ENCODE measurements at places on chromosomes 7 and 10.

DNA sequence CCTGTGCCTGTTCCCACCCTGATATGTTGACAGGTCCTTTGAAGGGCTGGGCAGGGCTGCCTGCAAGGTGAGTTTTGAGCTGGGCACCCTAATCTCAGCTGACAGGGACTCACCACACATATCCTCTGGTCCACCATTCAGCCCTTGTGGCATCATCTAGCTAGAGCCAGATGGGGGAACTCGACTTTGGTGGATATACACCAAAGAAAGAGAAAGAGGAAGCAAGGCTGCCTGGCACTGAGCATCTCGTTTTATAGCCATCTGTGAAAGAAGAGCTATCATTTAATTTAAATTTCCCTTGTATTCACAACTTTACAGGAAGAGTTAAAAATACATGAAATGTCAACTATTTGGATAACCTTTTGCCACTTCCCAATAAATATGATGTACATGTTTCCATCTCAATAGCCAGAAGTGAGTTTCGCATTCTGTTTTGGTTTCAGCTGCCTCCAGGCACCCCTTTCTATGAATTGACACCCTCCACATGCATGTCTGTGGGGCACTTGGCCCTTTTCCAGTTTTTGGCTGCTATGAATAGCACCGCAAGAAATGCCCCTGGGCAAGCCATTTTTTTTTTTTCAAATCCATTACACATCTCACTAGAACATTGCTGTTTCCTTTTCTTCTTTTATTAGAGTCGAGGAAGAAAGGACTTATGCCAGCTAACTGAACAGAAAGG lies 22.9 kb upstream of the GRB10 start:
- DNase-seq = no peak

DNA sequence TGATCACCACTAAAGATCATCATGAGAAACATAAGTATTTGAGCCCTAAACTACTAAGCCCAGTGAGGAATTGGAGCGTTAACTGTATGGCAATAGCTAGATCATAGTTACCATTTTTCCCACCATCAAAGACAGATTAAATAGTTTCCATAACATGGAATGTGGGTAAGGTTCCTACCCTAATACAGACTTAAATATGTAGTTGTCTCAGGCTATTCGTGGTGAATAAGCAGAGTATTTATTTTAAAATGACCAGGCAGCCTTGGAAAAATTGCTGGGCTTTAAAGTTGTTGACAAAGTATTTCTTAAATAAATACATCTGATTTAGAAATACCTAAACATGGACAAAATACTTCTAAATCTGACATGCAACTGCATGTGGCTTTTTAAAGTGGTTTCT lies 106.8 kb downstream of the NT5C2 start:
- no peak for DNase-seq

DNA sequence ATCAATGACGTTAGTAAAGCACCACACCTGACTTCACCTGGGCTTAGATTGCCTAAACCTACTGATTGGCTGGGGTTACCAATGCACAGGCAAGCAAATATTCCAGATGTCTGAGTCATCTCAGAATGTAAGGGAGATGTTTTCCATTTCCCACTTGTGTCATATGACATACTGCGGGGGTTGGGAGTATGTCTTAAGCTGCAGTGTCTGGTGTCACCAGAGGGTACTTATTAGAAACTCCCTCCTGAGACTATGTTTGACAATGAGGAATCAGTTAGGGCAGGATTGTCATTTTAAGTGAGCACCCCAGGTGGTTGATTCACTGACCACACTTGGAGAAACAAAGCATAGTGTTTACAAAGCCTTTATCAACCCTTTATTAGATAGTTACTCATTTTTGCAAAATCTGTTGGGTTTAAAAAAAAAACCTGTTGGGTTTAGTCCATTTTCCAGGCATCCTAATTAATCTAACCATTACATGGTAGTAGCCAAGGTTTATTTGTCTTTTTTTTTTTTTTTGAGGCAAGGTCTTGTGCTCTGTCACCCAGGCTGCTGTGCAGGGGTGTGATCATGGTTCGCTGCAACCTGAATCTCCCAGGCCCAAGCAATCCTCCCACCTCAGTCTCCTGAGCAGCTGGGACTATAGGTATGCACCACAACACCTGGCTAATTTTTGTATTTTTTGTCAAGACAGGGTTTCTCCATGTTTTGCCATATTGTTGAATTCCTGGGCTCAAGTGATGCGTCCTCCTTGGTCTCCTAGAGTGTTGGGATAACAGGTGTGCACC lies 72.5 kb downstream of the CDK6 start:
- no peak for DNase-seq

GRCh38 chr10:132237871-132238270 lies 51.1 kb downstream of the DPYSL4 start:
- no peak for DNase-seq

- DNase-seq = no peak
Observed at GRCh38 chr7:127959770-127960169, 71.5 kb downstream of the LRRC4 start.

GRCh38 chr7:36601601-36602000 lies 122.7 kb downstream of the AOAH start:
- no peak for DNase-seq

DNA sequence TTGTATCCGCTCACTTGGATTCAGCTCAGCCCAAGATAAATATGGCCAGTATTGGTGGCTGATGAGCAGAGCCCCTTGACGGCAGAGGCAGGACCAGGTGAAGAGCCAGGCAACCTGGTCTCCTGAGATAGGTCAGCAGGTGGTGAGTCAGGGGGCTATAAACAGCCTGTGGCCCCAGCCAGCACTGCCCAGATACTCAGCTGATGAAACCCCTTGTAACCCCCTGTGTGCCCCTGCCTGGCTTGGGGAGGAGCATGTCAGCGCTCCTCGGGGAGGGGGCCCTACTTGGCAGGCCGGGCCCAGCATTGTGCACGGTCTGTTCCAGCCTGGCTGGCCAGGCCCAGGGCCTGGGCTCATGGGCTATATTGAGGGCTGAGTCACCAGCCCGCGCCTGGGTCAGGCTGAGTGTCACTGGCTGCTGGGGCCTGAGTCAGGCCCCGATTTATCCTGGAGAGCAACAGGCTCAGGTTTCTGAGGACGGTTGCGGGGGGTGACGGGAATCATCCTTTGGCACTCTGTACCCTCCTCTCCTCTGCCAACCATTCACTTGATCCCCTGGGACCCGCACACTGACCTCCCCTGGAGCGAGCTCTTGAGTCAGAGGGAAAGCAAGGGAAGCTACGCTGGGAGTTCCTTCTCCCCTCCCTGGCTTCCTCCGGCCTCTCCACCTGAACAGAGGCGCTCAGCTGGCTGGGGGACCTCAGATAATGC lies 2.8 kb upstream of the FLNC start:
- peak; percentile 71 for DNase-seq

DNA sequence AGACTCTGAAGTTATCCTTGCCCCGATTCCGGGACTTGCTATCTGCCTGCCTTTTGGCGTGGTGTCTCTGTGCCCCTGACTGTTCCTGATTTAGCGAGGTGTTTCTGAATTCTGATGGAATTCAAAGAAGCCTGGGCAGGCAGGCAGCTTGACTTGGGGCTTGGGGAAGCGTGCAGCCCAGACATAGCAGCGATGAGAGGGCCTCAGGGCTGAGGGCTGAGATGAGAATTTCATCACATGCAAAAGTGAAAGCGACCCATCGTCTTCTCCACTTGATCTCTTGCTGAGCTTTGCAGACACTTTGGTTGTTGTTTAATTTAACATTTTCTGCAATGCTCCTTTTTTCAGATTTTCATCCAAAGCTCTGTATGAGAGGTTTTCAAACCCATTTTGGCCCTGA lies 57.8 kb downstream of the TCF7L2 start:
- DNase-seq = no peak

DNA sequence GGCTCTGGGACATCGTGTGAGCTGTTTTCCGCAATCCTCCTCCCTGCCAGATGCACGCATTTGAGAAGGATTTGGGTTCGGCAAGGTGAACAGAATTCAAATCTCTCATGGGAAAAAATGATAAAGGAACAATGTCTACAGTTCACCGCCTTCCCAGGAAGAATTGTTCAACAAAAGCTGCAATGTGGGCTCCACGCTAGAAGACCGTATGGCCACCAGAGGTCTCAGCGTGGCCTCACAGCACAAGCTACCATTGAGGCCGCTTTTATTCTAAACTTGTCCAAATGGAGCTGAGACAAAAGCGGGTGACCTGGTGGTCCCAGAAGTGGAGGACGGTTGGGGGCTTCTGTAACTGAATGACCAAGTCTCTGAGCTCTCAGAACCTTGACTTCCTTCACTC lies 733.1 kb downstream of the PARD3 start:
- no peak for DNase-seq

DNA sequence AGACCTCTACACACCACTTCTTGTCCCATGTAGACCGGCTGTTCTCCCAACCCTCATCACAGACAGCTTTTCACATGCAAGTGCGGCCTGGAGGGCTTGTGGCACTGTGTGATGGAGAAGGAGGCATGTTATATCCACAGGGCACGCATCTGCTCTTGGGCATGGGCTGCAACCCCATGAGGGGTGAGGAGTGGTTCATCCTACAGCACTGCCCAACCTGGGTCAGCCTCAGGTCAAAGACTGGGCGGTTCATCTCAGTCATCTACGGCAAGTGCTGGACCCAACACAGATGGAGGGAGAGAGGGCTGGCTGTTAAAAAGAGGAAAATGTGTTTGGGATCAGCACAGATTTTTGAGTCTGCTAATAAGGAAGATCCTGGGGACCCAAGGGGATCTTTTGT lies 2.2 kb downstream of the FSCN3 start:
- DNase-seq = no peak

- no peak for DNase-seq
Observed at GRCh38 chr10:59240582-59241183, 64.2 kb downstream of the PHYHIPL start.

- no peak for DNase-seq
Observed at GRCh38 chr10:88763441-88763840, 3.6 kb downstream of the LIPN start.

GRCh38 chr7:104627516-104627915 lies 299.1 kb downstream of the LHFPL3 start:
- no peak for DNase-seq

GRCh38 chr10:95327367-95327766 lies 36.6 kb upstream of the PDLIM1 start:
- no peak for DNase-seq

- no peak for DNase-seq
Observed at GRCh38 chr10:81216949-81217348, 658.0 kb upstream of the NRG3 start.

GRCh38 chr7:134153493-134154136 lies 26.5 kb downstream of the LRGUK start:
- no peak for DNase-seq

DNA sequence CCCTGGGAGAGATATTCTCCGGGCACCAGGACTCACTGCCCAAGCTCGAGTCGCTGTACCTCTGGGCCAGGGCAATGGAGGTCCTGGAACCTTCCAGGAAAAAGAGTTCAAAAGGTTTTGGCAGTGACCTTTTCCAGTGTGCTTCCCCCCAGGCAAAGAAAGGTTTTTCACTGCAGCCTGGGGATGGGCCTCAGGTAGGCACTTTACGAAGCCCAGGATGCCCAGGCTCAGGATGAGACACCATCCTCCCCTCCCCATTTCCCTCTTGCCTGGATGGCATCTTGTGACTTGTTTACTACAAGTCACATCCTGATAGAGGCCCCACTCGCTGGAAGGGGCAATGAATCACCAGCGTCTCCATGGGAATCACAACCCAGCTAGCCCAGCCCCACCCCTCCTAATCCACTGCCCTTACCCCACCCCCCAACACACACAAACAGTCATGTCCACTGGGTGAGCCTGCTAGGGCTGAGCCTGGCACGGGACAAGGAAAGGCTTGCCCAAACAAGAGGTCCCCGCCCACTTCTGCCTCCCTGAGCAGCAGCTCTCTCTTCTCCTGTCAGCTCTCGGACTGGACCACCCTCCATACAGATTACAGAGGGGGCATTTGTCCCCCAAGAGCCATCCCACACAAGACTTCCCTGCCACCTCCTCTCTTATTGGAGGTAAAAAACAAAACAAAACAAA lies 93.8 kb upstream of the SMNDC1 start:
- peak; percentile 99 for DNase-seq

Measured in Panc1 (cell line).